ENCODE measurements at places on chromosomes 4 and X. TPM values are rescaled to one million over a fixed set of nuclear protein-coding genes. Genes with fewer than 3 reads are reported as not detected.

- no peak overlapping the region for H3K4me3 ChIP-seq
- no peak for DNase-seq
- H3K4me1 ChIP-seq = peaks cover 36% of the 10 kb centered on the region
- no peak overlapping the region for H3K27ac ChIP-seq
- H3K36me3 ChIP-seq = no peaks in the 10 kb centered on the region
Measured at GRCh38 chr4:142406499-142406835, 439.6 kb downstream of the INPP4B start.

DNA sequence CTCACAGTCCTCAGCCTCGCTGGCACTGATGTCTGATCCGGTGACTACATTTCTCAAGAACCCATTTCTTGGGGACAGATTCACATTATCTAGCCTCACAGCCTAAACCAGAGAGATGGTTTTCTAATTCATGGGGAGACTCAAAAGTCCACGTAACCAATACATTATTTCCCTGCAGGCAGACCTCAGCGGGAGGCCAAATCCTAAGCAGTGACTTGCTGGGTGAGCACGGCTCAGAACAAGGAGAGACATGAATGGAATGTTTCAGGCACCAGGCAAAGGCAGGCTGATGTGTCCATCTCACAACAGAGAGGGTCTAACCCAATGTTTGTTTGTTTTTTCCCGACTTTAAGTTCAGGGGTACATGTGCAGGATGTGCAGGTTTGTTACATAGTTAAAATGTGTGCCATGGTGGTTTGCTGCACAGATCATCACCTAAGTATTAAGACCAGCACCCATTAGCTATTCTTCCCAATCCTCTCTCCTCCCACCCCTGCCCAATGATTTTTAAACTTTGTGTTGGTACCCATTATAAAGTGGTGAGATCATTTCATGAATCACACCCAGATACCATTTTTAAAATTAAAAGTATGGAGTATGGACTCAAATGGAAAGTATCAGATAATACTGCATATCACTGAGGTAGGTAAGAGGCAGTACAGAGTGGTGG is 53.3 kb downstream of the SCD5 start:
- no peaks in the 10 kb centered on the region for H3K36me3 ChIP-seq
- no peak overlapping the region for H3K4me3 ChIP-seq
- H3K27ac ChIP-seq = no peak overlapping the region

DNA sequence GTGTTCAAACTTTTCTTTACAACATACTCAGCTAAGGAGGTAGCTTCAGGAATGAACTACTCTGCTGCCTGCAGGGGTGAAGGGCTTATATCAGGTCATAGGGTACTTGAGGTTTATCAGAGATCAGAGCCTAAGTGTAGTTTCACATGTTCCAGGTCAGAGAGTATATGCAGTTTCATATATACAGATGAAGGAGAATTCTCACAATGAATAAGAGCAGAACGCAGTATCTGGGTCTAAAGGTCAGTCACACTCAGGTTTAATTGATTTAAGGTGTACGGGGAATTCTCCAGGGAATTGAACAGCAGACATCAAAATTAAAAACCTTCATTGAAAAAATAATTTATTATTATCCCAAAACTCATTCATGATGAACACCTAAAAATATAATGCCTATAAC is 700.6 kb downstream of the TECRL start:
- DNase-seq = no peak
- H3K36me3 ChIP-seq = no peaks in the 10 kb centered on the region
- no peak overlapping the region for H3K4me3 ChIP-seq
- H3K27ac ChIP-seq = no peak overlapping the region
- H3K27me3 ChIP-seq = no peaks in the 10 kb centered on the region
- H3K4me1 ChIP-seq = no peaks in the 10 kb centered on the region

- DNase-seq = no peak
- no peak overlapping the region for H3K4me3 ChIP-seq
- H3K27ac ChIP-seq = no peak overlapping the region
- peaks cover 2% of the 10 kb centered on the region for H3K27me3 ChIP-seq
- no peaks in the 10 kb centered on the region for H3K4me1 ChIP-seq
Measured at GRCh38 chr4:142567620-142568451, 278.3 kb downstream of the INPP4B start.

Gene KCTD8
- 0.62 TPM for total RNA-seq

Gene RAB33A
- 4.1 TPM for total RNA-seq

Measured in endothelial cell (in vitro differentiated cells).